Uterus (tissue), 4 donors: ENCODE measurements at places on chromosomes 2 and 18. TPM values are rescaled to one million over a fixed set of nuclear protein-coding genes. Genes with fewer than 3 reads are reported as not detected.

The RESP18 gene
- total RNA-seq, result not detected

The ARL4C gene
- total RNA-seq, result 3.0 TPM

The RFTN2 gene
- 26.7 TPM for total RNA-seq

The EVA1A gene
- 2.3 TPM for total RNA-seq

The FSIP2 gene
- total RNA-seq, result 1.9 TPM

The ABCG5 gene
- total RNA-seq, result not detected

The TNFRSF11A gene
- total RNA-seq, result 7.4 TPM

The ASB18 gene
- not detected for total RNA-seq

The RTP5 gene
- total RNA-seq, result not detected

The MFSD2B gene
- total RNA-seq, result not detected

The MERTK gene
- total RNA-seq, result 30.3 TPM

The HES6 gene
- total RNA-seq, result 9.5 TPM

The TYMS gene
- 28.6 TPM for total RNA-seq

The GPR75 gene
- total RNA-seq, result 2.1 TPM

The STPG4 gene
- total RNA-seq, result not detected

The HOXD11 gene
- 8.6 TPM for total RNA-seq

The MROH2A gene
- not detected for total RNA-seq

The CNTNAP5 gene
- total RNA-seq, result 1.4 TPM
